Right cardiac atrium (tissue), 5 donors: ENCODE measurements at places on chromosomes 1 and 21. TPM values are rescaled to one million over a fixed set of nuclear protein-coding genes. Genes with fewer than 3 reads are reported as not detected.

Gene IL20
- total RNA-seq = not detected

Gene LRRC71
- total RNA-seq = not detected

Gene ELF3
- not detected for total RNA-seq

Gene SPRR3
- total RNA-seq = not detected

Gene LRRC8C
- 7.9 TPM for total RNA-seq

Gene COP1
- total RNA-seq = 23.1 TPM

Gene TSSK3
- total RNA-seq = 1.1 TPM
